ENCODE measurements at places on chromosomes 1 and 21.

DNA sequence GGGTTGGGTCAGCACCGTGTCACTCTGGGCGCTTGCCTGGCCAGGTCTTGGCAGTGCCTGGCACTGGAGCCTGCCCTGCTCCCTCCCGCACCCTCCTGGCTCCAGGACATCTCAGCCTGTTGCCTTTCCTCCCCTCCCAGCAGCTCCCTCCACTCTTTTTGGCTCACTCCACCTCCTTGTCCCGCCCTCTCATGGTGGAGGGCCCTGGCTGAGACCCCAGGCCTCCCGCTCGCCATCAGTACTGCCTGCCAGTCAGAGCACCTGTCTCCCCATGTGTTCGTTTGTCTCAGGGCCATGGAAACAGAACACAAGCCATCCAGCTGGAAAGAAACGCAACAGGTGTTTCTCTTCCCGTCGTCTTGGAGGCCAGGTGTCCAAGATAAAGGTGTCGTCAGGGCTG is 61.0 kb downstream of the B3GALT5 start:
- DNase-seq = no peak

- no peak for DNase-seq
These were observed 8.9 kb downstream of the MAPKAPK2 start for GRCh38 chr1:206693592-206693991.

DNA sequence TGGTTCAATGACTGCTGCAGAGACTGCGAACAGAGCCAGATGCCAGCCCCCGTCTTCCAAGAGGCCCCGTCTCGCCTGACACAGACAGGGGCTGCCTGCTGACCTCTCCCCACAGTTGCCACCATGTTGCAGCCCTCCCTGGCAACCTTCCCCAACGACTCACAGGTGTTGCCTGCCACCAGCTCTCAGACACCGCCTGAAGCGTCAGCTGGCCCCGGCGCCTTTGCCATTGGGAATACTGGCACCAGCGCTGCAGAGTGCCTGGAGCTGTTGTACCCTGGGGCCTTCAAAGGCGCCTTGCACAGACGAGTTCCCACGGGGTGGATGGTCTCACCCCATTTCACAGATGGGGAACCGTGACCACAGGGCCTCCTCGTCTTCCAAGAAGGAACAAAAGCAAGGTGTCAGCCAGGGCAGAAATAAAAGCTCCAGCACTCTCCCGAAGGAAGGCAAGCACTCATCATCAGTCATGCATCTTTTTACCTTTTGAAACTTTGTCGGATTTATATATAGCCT is 167.0 kb downstream of the ADSS2 start:
- no peak for DNase-seq

GRCh38 chr1:224433701-224434672 is 610 bp downstream of the WDR26 start:
- peak; percentile 47 for DNase-seq

GRCh38 chr1:61157468-61157987 is 75.2 kb downstream of the NFIA start:
- DNase-seq = no peak

DNA sequence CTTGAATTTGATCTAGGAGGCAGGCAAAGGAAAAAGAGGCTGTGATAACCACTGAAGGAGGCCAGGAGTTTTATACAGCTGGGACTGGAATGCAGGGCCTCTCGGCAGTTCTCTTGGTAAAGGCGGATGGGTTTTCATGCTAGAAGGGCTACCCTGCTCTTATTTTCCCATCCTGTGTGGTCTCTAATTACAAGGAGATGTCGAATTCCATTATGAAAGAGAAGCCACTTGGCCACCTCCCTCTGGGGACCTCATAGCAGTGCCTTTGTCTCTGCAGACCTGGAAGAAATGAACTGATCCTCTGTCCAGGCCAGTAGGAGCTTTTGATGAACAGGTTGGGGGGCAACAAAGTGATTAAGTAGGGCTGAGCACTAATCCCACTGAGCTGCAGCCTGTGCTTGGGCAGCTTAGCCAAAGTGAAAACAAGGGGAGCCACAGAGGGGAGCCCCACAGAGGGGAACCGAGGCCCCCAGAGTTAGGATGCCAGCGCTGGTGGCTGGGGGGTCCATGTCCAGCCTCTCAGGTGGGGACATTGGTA is 42.2 kb upstream of the BCAR3 start:
- no peak for DNase-seq

GRCh38 chr1:20325407-20325843 is 34.8 kb downstream of the VWA5B1 start:
- DNase-seq = no peak

DNA sequence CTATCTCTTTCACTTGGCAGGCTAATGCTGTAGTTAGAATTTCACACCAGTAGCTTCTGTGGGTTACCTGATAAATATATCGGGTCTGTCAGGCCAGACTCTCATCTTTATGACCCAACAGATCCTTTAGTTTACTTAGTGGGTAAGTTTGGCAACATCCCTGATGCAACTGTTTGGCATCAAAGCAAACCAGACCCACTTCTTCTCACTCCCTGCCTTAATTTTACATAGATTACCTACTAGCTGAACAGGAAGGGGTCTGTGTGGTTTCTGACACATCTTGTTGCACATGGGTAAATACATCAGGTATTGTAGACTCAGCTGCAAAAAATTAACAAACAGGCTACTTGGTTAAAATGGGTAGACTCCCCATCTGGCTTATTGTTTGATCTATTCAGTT is 3.2 kb upstream of the GUK1 start:
- DNase-seq = no peak

DNA sequence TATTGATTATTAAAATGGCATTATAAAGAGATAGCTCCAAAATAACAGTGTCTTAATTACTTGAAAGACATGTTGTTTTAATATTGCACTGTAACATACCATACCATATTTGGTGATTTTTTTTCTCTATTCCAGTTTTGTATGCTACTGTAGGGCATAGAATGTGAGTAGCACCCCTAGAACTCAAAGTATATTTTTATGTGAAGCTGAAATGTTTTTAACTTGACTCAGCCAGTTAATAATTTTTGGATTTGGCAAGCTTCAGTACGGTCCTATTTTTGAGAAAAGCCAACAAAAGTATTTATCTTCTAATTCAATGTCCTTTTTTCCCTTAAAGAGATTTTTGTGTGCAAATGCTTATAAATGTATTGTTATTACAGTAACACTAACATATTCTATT is 593.8 kb downstream of the USP25 start:
- DNase-seq = no peak

GRCh38 chr1:187537936-187538335 is 709.2 kb downstream of the PLA2G4A start:
- DNase-seq = no peak

DNA sequence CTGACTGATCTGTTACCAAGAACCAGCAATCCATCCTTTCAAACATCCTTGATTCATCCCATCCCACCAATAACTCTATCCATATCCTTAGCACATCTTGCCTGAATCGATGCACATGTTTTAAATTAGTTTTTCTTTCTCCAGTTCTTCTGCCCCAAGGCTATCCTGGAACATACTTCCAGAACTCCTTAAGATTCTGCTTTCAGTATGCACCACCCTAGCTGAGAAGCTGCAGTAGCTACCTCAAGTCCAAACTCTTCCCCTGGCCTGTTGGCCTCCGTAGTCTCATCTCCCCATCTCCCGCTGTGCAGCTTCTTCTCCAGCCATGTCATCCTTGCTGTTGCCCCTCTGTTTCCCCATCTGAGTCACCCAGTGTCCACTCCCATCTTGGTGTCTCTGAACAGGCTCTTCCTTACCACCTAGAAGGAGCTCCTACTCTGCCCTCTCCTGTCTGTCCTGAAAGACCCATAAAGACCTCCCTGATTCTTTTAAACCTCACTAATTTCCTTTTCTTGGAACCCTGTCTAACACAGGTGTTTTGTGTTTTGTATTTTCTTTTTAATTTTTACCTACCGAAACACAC is 108.0 kb downstream of the SGIP1 start:
- DNase-seq = no peak

- DNase-seq = peak; percentile 55
These were observed 6.7 kb downstream of the ZNF648 start for GRCh38 chr1:182054698-182055326.

- no peak for DNase-seq
These were observed 32.4 kb downstream of the PSMG1 start for GRCh38 chr21:39150877-39151276.

- DNase-seq = no peak
These were observed 638.2 kb downstream of the AMY1C start for GRCh38 chr1:104387716-104388508.

DNA sequence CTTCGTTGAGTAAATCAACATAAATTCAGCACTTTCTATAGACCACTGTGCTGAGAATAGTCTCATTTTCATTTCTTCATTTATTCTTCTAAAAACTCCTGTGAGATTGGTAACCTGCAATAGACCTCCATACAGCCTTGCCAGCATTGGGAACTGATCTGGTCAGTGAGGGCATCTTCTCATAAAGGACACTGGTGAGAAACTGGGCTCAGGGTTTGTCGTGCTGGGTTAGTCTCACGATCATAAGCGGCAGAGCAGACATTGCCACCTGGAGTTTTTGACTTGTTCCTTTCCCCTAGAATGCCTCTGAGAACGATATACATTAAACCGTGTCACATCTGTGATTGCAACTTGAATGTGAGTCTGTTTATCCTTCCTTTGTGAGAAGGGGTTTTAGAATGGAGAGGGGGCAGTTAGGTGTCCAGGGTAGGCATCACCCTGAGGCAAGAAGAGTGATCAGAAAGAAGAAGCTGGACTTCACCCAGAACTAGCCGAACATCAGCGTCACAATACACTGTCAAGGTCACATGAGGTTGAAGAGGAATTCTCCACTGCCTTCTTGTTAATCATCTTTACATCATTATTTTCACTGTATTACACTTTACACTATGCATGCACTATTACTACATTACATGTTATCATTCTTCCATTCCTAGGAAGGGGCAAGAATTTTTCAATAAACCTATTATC is 1.4 kb upstream of the TTLL7 start:
- no peak for DNase-seq

All from effector CD4-positive, alpha-beta T cell (primary cell).